ENCODE measurements at places on chromosomes 1 and 21.
A peak's percentile ranks its signal among the peaks of the same experiment; 100 is the strongest.

DNA sequence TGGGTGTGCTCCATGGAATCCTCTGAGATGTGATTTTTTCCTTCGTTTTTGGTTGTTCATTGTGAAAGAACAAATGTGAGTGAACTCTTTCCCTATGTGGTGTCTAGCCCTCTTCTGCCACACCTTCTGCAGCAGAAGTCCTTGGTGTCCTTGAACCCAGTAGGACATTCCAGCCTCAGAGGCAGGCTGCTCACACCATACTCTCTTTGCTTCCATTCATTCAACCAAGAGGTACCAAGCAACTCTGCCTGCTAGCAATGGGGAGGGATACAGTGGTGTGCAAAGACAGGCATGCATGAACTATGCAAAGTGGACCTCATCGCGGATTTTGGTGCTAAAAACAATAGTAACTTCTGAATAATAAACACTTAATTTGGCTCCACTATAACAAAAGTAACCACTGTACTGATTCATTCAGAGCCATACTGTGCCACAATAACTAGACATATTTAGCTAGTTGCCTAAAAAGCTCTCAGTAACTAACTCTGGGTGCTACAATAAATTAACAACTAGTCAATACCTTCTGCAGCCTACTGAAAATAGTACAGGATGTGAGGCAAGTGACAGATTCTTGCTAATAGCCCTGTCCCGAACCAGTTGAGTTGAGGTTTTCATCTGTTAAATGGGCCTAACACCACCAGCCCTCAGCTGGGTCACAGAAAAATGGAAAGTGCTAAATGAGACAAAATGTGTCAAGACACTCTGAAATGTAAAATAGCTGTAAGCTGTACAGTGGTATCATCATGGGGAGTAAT lies 155.4 kb downstream of the SLC45A1 start:
- no peak for DNase-seq

- no peak for DNase-seq
These were observed 19.4 kb downstream of the PTPRF start for GRCh38 chr1:43549921-43550597.

DNA sequence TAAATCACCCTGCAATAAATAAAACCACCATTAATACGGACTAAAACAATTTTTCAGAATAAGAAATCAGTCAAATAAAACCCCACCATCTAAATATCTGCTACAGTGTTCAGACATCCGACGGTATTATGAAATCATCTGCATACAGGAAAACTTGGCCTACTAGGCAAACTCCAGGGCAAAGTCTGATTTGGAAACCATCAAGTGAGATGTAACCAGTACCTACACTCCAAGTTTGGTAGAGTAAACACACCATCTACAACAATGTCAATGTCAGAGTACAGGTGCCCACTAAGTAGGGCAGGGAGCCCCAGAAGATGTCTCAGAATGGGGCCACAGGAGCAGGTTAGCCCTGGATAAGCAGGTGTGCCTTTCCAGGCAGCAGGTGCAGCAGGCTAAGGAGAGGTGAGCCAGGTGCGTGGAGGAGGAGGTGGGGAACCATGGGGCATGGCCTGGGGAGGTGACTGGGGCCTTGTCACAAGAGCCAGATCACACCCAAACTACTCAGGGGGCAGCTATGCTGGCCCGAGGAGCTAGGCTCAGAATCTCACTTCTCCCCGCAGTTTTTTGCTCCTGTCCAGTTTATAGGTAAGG lies 59.6 kb downstream of the CAPZB start:
- no peak for DNase-seq

- no peak for DNase-seq
These were observed 7.5 kb downstream of the CTPS1 start for GRCh38 chr1:40986956-40987355.

- no peak for DNase-seq
These were observed 20.5 kb upstream of the CNN3 start for GRCh38 chr1:94947437-94947836.

DNA sequence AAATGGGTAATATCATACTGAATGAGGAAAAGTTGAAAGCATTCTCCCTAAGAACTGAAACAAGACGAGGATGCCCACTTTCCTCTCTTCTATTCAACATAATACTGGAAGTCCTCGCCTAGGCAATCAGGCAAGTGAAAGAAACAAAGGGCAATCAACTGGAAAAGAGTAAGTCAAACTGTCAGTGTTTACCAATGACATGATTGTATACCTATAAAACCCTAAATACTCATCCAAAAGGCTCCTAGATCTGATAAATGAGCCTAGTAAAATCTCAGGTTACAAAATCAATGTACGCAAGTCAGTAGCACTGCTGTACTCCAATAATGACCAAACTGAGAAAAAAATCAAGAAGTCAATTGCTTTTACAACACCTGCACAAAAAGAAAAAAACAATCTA lies 575.8 kb upstream of the PRMT6 start:
- DNase-seq: no peak

GRCh38 chr1:173266841-173267240 lies 59.7 kb upstream of the TNFSF4 start:
- DNase-seq: no peak

- DNase-seq: no peak
These were observed 2.8 kb upstream of the ZC3H12A start for GRCh38 chr1:37471345-37472231.

DNA sequence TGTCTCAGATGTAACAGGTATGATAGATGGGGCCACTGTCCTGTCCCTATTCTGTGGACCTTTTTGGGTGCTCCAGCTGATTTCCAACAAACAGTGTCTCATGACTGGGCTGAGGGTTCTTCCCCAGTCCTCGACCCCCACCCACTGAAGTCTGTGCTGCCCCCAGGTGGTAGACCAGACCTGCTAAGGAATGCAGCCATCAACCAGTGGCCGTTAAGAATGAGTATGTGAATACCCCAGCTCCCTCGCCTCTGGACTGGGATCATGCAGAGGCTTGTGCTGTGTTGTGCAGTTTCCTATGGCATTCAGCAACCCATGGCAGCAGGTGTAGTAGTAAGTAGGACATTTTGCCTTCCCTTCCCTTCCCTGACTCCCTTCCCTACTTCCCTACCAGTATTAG lies 183.1 kb upstream of the KAZN start:
- DNase-seq: no peak

GRCh38 chr1:151540982-151541377 lies 871 bp downstream of the TUFT1 start:
- DNase-seq: no peak

GRCh38 chr1:226788965-226789364 lies 49.9 kb upstream of the ITPKB start:
- no peak for DNase-seq

DNA sequence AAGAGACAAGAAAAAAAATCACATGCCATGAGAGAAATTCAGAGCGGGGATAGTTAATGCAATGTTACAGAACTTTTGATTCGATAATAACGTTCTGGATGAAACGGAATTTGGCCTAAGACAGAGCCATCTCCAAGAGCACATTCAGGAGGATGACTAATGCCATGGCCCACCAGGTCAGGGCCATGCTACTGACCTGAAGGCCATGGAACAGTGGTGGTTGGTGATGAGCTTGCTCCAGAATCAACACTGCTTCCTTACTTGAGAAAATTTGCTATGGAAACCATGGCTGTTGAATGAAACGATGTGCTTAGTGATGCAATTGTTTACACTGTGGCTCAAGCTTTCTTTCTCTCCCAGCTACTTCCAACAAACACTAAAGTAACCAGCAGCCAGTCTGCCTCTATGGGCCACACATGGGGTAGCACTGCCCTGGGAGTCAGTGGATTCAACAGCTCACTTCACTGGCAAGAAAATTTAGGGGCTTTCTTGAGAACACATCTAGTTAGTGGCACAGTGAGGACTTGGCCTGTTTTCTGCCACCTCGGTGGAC lies 299.1 kb downstream of the PCP4 start:
- DNase-seq: no peak

DNA sequence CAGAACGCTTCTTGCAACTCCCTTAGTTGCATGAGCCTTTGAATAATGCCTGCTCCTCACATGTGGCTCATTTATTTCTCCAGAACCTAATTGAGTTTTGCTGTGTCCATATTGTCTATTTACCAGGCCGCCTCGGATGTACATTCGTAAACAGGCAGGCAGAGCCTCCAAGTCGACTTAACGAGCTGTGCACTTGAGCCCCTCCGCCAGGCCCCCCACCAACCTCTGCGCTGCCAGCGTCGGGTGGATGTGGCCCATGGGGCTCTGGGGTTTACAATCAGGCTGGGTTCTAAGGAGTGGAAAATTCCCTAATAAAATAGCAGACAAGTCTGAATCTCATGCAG lies 106.1 kb downstream of the NPHP4 start:
- DNase-seq: no peak

DNA sequence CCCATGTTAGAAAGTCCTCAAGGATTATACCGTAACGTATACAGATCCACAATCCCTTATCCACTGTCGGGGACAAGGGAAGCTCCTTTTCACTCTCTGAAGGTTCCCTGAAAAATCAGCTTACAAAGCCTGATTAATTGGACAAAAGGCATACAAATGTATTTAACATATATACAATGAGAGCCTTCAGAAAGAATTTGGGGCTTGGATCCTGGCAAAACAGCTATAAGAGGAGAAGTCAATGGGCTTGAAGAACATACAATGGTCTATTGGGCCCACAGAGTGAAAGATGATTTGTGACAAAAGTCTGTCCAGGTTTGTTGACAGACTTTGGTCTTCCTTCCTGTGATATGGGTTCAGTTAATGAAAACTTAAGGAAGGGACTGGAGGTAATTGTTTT lies 10.7 kb downstream of the TACSTD2 start:
- no peak for DNase-seq

DNA sequence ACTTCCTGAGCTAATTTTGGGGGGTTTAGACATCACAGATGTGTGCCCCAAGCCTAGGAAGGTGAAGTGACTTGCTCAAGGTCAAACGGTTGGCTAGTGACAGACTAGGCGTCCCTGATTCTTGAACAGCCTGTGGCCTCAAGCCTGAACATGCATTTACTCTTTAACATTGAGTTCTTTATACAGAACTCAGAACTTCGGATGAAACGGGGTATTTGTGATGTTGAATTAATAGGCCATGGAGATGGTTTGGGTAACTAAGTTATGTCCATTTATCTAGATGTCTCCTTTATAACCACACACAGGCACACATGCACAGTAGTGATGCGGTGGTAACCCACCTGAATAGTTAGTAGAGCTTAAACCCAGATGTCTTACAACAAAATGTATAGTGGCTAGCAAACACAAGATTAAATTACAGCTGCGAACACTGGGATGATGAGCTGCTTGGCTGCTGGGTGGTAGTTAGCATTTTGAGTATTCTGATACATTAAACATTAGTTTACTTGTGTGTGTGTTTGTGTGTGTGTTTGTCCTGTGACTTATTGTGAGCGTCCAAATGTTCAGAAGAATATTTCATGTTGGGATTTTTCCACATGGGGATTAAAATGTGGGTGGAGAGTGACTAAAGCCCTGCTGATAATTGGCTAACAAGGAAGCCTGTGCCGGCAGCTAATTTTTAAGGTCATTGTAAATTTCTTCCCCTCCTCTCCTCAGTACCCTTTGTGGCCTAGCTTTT lies 2.3 kb downstream of the ATP1A1 start:
- DNase-seq: no peak

GRCh38 chr1:171566467-171566866 lies 55.6 kb upstream of the MYOCOS start:
- DNase-seq: no peak

DNA sequence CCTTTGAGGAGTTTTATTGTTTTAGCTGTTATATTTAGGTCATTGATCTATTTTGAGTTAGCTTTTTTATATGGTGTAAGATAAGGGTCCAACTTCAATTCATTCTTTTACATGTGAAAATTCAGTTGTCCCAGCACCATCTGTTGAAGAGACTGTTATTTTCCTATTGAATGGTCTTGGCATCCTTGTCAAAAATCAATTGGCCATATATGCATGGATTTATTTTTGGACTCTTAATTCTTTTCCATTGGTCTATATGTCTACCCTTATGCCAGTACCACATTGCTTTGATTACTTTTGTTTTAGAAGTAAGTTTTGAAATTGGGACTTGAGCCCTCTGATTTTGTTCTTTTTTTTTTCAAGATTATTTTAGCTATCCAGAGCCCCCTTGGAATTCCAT lies 35.8 kb upstream of the HUNK start:
- DNase-seq: no peak

DNA sequence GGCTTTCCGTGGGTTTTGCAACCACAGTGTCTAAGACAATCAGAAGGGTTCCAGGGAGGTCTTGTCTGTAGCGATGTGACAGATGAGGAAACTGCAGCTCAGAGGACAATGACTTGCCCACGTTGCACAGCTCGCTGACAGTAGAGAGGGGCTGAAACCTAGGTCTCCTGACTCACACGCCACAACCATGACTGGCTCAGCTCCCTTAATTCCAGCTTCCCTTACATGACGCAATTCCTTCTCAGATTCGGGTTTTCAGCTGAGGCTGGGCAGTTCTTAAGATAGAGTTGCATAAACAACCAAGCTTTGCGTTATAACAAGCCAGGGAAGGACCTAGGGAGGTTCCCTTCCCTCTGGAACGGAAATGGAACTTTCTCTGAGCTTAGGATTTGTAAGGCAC lies 36.3 kb downstream of the DHCR24 start:
- DNase-seq: no peak

- no peak for DNase-seq
These were observed 100.6 kb upstream of the ACTL8 start for GRCh38 chr1:17654519-17654918.

DNA sequence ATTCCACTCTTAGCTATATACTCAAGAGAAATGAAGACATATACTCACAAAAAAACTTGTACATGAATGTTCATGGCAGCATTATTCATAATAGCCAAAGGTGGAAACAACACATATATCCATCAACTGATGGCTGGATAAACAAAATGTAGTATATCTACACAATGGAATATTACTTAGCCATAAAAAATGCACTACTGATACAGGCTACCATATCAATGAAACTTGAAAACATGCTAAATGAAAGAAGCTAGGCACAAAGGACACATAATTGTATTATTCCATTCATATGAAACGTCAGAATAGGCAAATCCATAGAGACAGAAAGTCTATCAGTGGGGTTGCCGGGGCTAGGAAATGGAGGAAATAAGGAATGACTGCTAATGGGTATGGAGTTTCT lies 67.3 kb downstream of the NUP210L start:
- no peak for DNase-seq

DNA sequence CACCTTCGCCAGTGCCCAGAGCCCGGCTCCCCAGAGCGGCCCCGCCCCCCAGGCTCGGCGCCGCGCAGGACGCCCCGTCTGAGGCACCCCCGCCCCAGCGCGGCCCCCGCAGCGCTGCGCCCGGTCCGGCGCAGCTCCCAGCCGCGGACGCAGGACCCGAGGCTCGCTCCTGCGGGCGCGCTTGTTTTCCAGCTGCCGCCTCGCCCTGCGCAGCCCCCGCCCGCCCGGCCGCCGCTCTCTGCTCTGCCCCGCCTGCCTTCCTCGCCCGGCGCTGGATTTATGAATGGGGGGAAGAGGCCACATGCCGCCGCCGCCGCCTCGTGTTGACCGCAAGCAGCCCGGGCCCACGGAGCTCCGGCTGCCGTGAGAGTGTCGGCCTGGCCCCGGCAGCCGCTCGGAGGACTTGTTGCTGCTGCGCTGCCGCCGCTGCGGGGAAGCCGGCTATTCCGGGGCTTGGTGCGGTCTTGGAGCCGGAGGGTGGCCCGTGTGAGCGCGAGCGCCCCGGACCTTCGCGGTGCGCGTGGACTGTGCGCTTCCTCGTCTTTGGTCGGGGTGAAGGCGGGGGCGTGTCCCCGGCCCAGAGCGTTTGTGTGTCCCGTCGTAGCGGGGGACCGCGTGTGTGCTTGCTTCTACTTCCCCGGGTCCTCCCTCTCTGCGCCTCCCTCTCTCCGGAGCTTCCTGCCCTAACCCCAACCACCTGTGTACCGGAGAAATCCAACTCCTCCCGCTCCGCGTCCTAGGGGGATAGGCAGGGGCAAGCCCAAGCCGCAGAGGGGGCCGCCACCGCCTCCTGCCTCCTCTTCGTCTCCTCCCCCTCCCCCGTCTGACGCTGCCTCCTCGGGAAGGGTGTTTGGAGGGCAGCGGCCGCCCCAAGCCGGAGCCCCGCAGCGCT lies 736 bp downstream of the KCNC4 start:
- DNase-seq: peak; percentile 12
